ENCODE measurements at places on chromosomes 16 and 17. TPM values are rescaled to one million over a fixed set of nuclear protein-coding genes. Genes with fewer than 3 reads are reported as not detected.
A peak's percentile ranks its signal among the peaks of the same experiment; 100 is the strongest.

KRTAP16-1 gene
- total RNA-seq: not detected

DNA sequence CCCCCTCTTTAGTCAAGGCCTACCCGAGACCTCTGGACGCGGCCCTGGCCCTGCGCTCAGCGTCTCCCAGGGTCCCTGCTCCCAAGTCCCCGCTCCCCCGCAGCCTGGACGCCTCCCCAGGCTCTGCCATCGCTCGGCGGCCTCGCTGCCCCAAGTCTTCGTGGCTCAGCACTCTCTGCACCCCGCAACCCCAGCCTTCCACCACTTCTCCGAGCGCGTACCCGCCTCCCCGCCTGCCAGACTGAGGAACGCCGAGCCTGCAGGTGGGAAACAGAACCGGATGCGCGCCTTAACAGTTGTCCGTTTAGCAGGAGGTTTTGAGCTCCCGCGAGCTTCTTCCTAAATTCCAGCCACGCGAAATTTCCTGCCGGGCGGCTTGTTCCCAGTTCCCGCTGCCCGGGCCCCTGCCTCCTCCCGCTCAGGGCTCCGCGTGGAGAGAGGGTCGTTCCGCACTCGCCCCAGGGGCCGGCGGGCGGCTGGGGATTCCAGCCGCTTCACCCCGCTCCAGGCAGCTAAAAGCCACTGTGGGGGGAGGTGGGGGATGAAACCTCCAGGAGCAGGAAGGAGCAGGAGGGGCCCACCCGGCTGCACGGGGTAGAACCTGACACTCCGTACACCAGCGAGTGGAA, 87.7 kb downstream of the KCNJ12 start:
- DNase-seq: no peak

- no peak for DNase-seq
Observed at GRCh38 chr16:4011940-4012629, 104.2 kb downstream of the ADCY9 start.

- no peak for DNase-seq
Observed at GRCh38 chr17:55424893-55425540, 3.4 kb upstream of the MMD start.

NECAB2 gene
- total RNA-seq: under 0.01 TPM

DNA sequence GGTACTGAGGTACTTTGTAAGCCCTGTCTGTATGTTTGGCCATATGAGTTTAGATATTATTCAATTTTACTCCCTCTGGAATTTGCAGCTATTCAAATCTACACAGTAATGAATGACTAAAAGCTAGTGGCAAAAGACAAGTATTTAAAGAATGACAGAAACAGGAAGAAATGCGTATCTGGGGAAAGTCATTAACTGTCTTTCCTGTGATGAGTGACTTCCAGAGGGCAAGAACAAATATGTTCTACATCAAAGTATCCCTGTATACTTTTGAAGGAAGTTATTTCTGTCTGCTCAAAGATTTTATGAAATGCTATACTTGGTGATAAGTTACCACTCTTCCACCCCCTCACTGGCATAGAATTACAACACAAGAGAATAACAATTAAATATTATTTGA, 489.3 kb upstream of the SOX9 start:
- DNase-seq: no peak

DNA sequence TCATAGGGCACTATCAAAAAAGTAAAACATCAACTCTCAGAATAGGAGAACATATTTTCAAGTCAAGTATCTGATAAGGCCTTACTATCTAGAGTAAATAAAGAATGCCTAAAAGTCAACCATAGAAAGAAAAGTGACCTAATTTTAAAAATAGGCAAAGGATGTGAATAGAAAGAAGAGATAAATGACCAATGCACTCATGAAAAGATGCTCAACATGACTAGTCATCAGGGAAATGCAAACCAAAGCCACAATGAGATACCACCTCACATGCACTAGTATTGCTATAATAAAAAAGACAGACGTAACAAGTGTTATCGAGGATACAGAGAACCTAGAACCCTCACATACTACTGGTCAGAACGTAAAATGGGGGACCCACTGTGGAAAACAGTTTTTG, 90.8 kb downstream of the DYNLRB2 start:
- DNase-seq: no peak

- peak; percentile 92 for DNase-seq
Observed at GRCh38 chr17:64622931-64623654, 39.0 kb downstream of the SMURF2 start.

GRCh38 chr16:8108991-8109509, 481.3 kb downstream of the TMEM114 start:
- no peak for DNase-seq

GRCh38 chr17:33990943-33991706, 264.0 kb upstream of the CCL2 start:
- no peak for DNase-seq

DNA sequence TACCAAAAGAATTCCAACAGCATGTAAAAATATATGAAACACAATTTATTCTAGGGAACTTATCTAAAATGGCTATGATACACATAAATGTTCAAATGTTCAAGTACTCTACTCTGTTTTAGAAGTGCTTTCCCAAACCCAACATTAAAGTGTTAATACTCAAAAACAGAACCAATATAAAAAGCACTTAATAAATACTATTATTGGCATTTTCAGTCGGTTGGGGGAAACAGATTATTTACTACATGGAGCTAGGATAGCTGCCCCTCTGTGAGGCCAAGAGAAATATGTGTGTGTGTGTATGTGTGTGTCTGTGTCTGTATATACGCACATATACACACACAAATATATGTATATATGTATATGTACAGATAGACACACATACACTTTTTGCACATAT, 32.1 kb upstream of the BRIP1 start:
- no peak for DNase-seq

- no peak for DNase-seq
Observed at GRCh38 chr16:12317121-12317810, 340.7 kb downstream of the SNX29 start.

RNF222 gene
- total RNA-seq: not detected

GRCh38 chr17:9880582-9880999, 24.5 kb downstream of the RCVRN start:
- DNase-seq: peak; percentile 87

- no peak for DNase-seq
Observed at GRCh38 chr16:23695756-23696155, 17.1 kb downstream of the PLK1 start.

GNG13 gene
- not detected for total RNA-seq

RASL10B gene
- 4.1 TPM for total RNA-seq

GRCh38 chr17:48299760-48300159, 130.3 kb downstream of the SKAP1 start:
- DNase-seq: no peak

All from fibroblast of lung (primary cell).